Activated CD4-positive, alpha-beta T cell treated with anti-CD3 and anti-CD28 coated beads, Interleukin-2, amount 50 U/mL, for 4 hours (primary cell): ENCODE measurements at places on chromosomes 3 and 15.

GRCh38 chr15:48778331-48778730 is 32.5 kb downstream of the CEP152 start:
- no peak for DNase-seq

- DNase-seq = no peak
These were observed 156.6 kb upstream of the IL12A start for GRCh38 chr3:159832024-159832423.

DNA sequence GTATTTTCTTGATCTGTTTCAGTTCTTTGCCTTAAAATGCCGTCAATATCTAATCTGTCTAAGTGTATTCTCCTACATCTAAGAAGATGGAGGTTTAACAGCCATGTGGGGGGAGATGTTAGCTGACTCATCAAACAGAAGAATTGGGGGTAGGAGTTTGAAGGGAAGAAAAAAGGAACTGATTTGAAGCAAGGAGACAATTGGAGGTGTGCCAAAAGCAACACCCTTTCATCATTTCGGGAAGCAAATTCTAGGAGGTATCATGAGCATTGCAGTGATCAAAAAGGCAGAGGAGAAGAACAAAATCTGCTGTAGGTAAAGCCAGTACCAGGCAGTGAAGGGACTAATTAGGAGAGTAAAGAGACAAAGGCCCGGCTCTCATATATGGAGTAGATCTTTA is 337.3 kb upstream of the TBC1D5 start:
- DNase-seq = no peak

DNA sequence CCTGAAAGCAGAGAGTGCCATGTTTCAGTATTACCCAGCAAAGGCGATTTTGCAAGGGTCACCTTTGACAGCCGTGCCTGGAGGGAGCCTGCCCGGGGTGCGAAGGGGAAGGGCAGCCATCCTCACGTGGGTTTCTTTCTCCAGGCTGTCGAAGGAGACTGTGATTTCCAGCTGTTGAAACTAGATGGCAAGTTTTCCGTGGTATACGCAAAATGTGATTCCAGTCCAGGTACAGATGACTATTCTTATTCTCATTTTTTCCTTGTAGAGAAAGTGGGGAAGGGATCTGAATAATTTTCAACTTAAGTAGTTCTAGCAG is 3.4 kb downstream of the AHSG start:
- DNase-seq = no peak

- DNase-seq = no peak
These were observed 10.8 kb upstream of the MYZAP start for GRCh38 chr15:57580866-57581265.

DNA sequence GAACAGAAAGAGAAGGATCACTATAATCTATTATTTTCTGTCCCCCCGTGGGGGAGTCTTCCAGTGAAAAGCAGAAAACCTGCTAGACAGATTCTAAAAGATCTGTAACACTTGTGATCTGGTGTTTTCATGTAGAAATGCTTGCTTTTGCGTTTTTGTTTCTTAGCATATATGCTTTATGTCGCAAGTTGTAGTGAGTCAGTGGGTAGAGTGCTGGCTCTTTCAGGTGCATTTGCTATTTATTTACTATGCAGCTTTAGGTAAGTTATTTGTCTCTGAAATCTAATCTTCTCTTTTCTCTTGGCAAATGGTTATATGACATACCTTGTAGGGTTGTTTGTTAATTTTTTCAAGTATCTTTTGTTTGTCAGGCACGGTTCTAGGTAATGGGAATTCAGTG is 9.4 kb downstream of the AKAP13 start:
- DNase-seq = no peak

DNA sequence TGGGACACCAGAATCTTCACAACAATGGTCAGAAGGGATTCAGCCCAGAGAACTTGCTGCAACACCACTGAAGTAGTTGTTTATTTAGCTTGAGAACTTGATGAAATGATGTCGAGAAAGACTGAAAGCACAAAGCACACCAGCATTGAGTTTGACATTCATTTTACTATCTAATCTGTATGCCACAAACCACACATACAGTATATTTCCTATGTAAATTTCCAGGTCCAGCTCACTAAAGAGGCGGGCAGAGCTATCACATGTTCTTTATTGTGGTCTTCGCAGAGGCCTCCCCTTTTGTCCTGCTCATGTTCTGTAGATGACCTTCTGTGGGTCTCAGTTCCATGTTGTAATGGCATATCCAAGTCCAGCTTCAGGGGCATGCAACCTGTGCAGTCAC is 10.4 kb upstream of the FMN1 start:
- no peak for DNase-seq

GRCh38 chr15:22942877-22943276 is 37.3 kb downstream of the CYFIP1 start:
- no peak for DNase-seq

- no peak for DNase-seq
These were observed 74.7 kb downstream of the PPARG start for GRCh38 chr3:12363397-12364195.

DNA sequence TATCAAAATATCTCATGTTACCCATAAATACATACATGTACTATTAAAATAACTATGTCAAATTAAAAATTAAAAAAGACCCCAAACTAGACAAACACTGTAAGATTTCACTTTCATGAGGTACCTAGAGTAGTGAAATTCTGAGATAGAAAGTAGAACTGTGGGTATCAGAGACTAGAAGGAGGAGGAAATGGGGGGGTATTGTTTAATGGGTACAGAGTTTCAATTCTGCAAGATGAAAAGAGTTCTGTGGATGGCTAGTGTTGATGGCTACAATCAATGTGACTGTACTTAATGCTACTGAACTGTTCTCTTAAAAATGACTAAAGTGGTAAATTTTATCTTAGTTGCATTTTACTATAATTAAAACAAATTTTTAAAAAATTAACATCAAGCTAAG is 36.6 kb downstream of the RFX7 start:
- DNase-seq = no peak

DNA sequence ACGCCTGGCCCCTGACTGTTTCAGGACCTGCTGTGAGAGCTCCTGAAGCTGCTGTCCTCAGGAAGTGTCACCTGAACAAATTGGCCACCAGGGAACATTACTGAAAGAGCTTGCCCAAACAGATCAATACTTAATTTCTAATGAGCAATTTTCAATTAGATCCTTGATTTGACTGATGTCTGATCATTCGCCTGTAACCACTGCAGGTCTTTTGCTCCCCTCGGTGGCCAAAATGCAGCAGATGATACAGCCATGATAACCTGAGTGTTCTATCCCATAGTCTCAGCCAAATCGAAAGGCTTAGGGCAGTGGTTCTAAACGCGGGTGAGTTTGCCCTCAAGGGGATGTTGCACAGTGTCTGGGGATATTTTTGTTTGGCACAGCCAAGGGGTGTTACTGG is 57.6 kb upstream of the MEX3B start:
- DNase-seq = no peak

DNA sequence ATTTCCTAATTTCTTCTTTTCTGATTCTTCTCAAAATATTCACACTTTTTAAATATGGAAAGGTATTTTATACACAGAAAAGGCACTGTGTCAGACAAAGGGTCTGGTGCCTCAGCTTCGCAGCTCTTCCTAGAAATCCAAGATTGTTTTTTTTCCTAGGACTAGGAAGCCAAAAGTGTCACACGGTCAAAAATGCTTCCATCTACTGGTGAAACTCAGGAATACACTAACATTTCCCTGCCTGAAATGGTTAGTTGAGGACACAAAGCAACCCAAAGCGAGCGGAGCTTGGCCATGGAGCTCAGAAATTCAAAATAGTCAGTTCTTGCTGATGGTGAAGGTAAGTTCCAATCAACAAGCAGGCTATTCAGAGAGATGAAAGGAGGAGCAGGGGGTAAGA is 426.5 kb upstream of the RASGRP1 start:
- DNase-seq = no peak

GRCh38 chr15:42087460-42087859 is 6.9 kb downstream of the PLA2G4D start:
- no peak for DNase-seq

DNA sequence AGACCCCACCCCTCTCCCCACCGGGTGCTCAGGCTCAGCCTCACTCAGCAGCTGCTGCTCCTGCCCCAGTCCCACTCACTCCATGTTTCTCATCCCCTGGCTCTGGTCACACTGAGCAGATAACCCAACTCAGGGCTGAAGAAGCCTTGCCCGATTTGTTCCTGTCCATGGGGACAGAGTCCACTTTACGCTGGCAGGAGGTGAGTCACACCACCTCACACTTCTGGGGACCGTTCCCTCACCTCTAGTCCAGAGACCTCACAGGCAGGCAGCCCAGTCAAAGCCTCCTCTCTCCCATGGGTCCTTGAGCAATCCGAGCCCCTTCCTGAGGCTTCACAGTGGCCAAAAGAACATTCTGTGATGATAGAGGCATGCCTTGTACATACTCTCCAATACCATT is 1.4 kb downstream of the CIDEC start:
- no peak for DNase-seq

DNA sequence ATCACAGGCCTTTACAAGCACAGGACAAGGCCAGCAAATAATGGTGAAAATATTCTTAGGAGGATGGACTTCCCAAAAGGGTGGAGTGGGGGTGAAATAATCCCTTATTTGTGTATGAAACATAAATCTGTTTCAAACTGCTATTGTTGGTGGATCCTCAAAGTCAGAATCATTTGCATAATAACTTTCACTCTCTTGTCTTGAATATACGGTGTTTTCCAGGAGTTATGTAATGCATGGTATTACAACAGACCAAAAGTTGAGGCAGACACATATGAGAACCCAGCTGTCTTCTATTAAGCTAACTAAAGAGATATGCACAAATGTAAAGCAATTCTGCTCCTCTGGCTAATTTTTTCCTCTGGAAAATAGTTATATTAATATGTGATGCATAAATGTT is 57.7 kb downstream of the PRTG start:
- no peak for DNase-seq

GRCh38 chr3:48410205-48411040 is 19.5 kb downstream of the PLXNB1 start:
- no peak for DNase-seq

DNA sequence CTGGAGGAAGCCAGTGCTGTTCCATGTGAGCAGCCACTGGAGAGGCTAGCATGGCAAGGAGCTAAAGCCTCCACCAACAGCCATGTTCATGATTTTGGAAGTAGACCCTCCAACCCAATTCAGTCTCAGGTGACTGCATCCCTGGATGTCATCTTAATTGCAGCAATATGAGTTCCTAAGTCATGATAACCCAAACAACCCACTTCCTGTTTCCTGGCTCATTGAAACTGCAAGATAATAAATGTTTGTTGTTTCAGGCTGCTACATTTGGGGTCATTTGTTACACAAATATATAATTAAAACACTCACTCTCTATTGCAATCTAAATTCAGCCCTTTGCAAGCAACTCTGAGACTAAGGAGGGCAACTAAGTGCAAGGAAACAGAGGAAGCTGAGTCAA is 62.4 kb upstream of the SLC24A5 start:
- no peak for DNase-seq

DNA sequence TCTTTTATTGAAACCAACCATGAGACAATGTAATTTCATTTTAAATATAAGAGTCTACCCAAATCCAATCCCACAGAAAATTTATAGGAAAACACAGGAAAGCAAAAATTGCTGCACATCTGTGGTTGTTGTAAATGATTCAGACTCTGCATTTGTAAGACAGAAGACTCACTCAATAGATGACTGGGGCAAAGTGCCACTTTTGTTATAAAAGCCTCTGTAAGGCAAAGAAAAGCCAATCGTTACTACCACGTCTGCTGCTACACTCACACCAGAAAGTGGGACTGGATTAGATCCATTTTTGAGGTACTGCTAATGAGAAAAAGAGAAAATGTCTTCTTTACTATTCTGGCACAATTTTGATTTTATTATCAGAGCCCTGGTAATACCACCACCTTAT is 74.9 kb downstream of the SEMA6D start:
- DNase-seq = no peak

- DNase-seq = peak; percentile 3
These were observed 843 bp downstream of the GLCE start for GRCh38 chr15:69161079-69161877.

DNA sequence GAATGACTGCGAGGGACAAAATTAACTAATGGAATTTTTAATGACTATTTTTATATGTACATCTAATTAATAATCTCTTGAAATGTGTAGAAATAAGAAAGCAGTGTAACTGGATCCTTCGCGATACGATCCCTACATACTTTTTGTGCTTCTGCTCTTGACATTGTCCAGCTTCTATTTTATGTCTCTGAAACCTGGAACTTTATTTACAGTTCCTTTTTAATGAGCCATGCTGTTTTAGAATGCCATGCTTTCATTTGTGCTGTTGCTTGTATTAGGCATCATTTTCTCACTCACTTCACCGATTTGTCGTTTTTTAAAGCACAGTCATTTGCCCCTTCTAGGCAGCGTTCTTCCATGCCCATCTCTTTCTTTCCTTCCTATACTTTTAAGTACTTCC is 301.3 kb downstream of the EDEM1 start:
- no peak for DNase-seq

DNA sequence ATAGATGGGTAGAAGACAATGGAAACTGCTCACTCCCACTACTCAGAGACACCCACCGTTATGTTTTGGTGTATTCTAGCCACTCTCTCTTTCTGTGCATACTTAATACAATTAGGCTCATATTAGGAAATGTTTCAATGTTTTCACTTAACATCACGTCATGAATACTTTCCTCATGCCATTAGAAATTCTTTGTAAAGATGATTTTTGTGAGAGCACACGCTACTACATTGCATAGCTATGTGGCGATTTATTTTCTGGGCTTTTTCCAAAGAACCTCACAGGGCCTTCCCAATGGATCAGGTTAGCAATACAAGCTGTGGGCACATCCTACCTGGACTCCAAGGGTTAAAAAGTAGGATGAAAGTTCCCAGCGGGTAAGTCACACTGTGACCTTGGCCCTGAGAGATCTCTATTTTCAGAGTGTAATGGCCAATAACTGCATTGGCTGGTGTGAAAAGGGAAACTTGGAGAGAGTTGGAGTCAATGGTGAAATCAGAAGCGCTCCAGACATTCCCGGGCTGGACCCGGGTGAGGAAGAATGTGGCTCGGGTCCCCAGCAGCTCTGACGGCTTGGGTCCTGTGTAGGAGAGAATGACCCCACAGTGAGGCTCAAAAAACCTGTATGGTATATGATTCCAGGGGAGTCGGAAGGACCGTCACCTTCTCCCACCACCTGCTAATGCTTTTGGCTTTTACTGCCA is 25.8 kb upstream of the TGM5 start:
- no peak for DNase-seq

- DNase-seq = no peak
These were observed 4.0 kb downstream of the LPP start for GRCh38 chr3:188157971-188158370.

- no peak for DNase-seq
These were observed 2.7 kb downstream of the ZNF654 start for GRCh38 chr3:88061746-88062145.

DNA sequence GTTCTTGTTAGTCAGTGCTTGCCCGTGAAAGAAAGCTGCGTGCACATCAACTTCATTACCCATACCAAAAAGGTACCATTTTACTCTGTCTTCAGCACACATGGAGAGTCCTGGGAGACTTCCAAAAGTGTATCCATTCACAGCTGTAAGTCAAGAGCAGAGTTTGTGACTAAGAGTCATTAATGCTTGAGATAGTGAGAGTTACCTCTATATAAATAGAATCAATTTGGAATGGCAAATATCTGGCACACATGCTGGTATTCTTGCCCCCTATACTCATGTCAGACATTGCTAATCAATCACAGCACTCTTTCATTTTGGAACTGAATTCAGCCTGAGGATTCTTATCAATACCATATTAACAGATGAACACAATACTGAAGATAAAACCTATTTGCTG is 14.2 kb downstream of the CP start:
- DNase-seq = no peak
